ENCODE measurements at places on chromosomes 16 and 17.

GRCh38 chr17:30104575-30105339 is 11.9 kb upstream of the NSRP1 start:
- no peak for DNase-seq

DNA sequence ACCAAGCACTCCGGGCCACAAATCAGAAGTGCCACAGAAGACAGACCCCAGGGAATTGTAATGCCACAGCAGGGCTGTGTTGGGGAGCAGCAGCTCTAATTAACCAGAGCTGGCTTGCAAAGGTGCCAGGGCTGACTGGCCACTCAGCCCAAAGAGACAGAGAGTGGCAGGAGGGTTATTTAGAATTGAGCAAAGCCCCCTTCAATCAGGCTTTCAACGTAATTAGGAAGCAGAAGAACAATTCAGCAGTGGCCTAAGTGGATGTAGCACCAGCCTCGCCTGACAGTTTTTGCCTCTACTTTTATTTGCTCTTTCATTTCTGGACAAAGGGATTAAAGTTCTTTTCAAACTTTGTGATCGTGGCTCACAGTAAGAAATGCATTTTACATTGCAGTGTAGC is 278.3 kb upstream of the IRX3 start:
- DNase-seq, result no peak

DNA sequence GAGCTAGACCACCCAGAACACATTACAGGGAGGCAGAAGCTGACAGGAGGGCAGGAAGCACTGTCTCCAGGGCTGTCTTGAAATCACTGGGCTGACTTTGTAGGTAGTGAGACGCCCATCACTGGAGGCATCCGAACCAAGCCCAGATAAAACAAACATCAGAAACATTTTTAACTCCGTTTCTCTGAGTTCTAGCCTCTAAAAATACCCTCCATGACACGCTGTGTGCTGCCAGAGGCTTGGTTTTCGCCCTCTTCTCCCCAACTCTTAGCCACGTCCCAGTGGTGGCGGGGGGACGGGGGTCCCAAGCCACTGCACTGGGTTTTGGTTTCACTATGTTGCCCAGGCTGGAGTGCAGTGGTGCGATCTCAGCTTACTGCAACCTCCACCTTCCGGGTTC is 1.2 kb downstream of the CEP295NL start:
- no peak for DNase-seq

DNA sequence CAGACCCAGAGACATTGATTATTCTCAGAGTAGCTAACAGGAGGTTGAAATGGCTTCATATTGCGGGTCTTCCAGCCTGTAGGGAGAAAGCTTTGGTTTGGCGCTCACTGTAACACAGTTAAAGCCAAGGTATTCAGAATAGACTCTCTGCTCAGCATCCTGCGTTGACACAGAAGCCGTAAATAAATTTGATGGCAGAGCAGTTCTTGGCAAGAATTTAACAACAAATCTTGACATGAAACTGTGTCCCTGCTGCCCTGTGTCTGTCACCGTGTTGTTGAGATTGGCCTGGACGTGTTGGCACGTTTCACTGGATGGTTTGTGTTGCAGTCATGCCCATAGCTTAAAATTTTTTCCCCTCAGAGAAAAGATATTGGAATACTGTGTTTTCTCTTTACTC is 359.6 kb downstream of the SNX29 start:
- no peak for DNase-seq

DNA sequence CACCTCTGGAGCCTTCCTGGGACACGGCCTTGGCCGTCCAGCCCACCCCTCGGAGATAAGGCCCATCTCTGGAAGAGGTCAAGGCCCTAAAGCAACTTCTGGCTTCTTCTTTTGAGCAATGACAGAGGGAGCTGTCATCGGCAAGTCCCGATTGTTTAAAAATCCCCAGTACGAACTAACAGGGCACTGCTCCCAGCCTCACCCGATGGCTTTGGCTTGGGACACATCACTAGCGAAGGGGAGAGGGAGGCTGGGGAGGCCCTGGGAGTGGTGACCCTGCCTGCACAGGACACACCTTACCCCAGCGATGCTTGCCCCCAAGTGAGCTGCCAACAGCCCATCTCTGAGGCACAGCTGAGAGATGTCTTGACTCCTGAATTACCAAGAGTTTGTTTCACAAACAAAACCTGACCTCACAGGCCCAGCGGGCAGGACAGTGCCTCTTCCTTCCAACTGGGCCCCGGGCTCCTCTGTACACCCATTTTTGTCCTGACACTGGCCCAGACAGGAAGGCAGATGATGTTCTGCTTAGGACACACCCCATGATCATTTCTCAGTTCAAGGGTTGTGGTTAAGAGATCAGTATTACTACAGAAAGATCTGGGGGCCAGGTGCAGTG is 4.8 kb downstream of the SYNGR2 start:
- DNase-seq, result no peak

DNA sequence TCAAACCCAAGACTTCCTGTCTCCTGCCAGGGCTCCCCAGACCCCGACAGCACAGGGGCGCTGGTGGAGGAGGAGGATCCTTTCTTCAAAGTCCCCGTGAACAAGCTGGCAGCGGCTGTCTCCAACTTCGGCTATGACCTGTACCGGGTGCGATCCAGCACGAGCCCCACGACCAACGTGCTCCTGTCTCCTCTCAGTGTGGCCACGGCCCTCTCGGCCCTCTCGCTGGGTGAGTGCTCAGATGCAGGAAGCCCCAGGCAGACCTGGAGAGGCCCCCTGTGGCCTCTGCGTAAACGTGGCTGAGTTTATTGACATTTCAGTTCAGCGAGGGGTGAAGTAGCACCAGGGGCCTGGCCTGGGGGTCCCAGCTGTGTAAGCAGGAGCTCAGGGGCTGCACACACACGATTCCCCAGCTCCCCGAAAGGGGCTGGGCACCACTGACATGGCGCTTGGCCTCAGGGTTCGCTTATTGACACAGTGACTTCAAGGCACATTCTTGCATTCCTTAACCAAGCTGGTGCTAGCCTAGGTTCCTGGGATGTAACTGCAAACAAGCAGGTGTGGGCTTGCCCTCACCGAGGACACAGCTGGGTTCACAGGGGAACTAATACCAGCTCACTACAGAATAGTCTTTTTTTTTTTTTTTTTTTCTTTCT is 8.1 kb downstream of the SERPINF1 start:
- no peak for DNase-seq

- no peak for DNase-seq
These were observed 86.6 kb downstream of the NXN start for GRCh38 chr17:892958-893357.

DNA sequence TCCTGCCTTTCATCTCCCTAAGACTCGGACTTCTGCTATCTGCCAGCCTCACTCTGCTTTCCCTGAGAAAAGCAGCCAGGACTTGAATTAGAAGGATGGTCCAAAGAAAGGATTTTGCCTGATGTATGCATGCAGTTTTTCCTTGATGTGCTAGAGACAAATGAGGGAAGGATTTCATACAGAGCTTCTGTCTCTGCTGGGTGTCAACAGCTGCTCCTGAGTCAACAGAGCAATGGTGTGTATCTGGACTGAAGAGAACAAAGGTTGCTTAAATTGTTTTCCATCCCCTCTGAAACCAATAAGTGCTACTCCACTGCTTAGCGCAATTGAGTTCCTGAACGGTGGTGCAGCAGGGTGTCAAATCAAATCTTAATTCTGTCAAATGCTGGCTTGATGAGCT is 680.6 kb upstream of the C16orf82 start:
- DNase-seq, result no peak

GRCh38 chr16:8714807-8715206 is 40.4 kb downstream of the ABAT start:
- DNase-seq, result no peak

DNA sequence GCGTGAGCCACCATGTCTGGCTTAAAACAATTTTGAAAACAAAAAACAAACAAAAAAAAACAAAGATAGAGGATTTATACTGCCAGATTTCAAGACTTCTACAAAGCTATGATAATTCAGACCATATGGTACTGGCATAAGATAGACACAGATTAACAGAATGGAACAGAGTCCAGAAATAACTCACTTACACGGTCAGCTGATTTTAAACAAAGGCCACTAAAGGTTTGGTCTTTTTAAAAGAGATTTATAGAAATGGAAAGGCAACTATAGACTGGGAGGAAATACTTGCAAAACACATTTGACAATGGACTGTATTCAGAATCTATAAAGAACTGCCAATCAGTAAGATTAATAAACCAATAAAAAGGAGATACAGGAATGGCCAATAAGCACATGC is 48.6 kb upstream of the MNT start:
- DNase-seq, result no peak

GRCh38 chr16:11432856-11433395 is 87.7 kb downstream of the RMI2 start:
- DNase-seq, result no peak

- DNase-seq, result no peak
These were observed 324.7 kb downstream of the SEC14L1 start for GRCh38 chr17:77465358-77466041.

- DNase-seq, result no peak
These were observed 21.6 kb downstream of the UBALD1 start for GRCh38 chr16:4593086-4593485.

DNA sequence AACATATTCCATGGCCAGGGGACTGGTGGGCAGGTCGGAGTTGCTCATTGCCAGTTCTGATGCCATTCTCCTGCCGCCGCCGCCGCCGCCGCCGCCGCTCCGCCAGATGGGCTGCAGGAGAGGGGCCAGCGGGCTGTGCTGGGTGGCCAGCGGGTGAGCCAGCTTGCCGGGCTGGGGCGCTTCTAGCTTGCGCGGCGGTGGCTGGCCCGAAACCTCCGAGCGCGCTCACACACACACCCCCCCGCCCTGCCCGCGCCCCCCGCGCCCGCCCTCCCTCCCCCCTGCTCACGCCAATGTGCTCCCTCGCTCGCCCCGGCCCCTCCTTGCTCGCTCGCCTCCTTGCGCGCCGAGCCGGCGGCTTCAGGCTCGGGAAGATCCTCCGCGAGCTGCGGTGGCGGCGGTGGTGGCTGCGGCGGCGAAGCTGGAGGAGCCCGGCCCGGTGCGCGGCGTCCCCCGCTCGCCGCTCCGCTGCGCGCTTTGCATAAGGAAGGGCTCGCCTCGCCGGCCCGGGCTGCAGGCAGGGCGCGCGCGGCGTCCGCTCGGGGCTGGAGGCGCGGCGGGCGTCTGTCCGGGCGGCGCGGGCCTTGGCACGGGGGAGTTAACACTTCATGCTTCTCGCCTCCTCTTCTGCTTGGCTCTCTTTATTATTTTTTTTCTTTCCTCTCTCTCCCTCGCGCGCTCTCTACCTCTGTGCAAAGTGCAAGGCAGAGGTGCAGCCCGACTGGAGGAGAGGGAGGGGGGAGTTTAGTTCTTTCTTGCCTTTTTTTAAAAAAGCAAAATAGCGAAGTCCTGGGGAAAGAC is 500 bp downstream of the MAF start:
- DNase-seq, result no peak

DNA sequence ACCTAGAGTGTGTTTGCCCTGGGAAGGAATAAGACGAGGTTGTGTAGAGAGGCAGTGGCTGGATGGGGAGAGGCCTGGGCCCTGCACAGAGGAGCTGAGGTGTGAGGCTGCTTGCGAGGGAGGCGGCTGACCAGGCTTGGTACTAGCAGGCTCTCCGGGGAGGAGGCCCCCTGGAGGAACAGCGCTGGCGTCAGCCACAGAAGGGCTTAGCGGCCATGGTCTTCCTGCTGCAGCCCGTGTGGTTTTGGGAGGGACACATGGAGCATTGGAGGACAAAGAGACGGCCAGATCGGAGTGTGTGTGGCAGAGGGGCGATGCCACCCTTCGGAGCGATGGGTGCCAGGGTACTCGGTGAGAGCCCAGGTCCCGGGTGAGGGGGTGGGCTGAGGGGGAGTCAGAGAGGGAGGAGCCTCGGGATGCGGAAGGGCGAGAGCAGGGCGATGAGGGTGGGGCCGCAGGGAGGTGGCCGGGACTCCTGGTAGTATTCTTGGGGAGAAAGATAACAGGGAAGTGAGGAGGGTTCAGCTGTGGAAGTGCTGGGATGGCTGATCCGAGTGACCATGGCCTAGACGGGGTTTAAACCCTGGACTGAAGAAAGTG is 8.3 kb downstream of the BANP start:
- DNase-seq, result no peak

GRCh38 chr17:37107406-37108083 is 158.8 kb downstream of the AATF start:
- no peak for DNase-seq

- no peak for DNase-seq
These were observed 3.1 kb downstream of the EPX start for GRCh38 chr17:58195518-58196123.

DNA sequence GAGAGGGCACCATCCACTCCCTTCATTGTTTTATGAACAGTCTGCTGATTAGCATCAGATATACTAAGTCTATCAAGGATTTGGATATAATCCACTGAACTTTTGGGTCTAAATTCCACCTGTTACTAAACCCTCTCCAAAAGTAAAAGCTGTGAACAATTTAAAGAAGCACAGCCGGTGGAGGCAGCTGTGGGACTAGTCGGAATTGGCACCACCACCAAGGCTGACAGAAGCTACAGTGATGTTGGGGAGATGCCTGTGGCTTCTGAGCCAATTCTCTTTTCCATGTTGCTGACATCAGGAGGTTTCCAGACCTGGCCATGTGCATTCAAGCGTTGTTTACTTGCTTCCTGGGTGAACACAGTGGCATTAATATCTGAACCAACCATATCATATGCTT is 679.0 kb upstream of the CA10 start:
- no peak for DNase-seq

GRCh38 chr17:7215652-7216180 is 3.9 kb downstream of the DLG4 start:
- no peak for DNase-seq

DNA sequence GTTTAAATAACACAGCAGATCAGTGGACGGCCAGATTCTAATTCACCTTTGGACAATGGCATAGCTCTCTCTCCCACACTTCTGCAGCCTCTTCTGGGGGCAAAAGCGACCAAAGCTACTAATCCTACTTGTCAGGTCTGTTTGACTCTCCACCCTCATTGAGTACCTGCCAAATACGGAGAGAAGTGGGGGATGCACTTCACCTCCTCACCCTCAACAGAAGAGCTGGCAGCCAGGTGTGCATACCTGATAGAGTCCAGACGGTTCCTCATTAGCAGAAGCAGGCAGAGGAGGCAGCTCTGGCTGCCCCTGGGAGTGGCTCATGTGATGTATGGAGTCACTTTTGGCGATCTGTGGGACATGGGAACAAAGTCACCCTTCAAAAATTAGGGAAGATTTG is 4.9 kb downstream of the DNAH3 start:
- DNase-seq, result no peak

GRCh38 chr16:74898659-74899058 is 86.3 kb downstream of the WDR59 start:
- DNase-seq, result no peak

DNA sequence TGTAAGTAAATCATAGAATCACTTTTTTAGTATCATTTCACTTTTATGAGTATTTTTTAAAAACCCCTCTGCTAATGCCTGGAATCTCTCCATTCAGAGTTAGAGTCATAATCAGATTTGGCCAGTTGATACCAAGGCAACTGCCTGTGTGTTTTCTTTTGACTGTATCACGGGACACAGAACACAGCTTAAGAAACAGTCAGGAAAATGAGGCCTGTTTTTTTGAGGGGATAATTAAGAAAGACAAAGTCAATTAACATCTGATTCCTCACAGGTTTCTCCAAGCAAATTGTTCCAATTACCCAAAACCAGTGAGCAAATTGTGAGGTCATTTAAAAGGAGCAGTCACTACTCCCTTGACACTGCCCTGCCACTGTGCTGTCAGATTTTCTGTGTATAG is 944.5 kb upstream of the SOX9 start:
- DNase-seq, result no peak

Data from cortex of kidney (tissue), 1 donor.